Left cardiac atrium (tissue), 4 donors: ENCODE measurements at places on chromosomes 3 and 15.

DNA sequence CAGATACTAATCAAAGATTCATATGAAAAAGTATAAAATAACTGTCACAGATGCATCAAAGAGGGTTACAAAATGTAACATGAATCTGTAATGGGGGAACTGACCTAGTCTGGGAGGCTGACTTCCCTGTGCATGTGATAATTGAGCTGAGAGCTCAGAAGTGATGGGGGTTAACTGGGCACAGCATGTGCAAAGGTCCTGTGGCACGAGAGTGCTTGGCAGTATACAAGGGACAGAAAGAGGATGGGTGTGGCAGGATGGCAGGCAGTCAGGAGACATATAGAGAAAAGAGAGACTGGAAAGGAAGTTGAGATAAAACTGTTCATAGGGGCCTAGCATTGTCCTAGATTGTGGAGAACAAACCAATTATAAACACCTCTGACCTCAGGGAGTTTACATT is 47.8 kb upstream of the IREB2 start:
- DNase-seq: no peak

DNA sequence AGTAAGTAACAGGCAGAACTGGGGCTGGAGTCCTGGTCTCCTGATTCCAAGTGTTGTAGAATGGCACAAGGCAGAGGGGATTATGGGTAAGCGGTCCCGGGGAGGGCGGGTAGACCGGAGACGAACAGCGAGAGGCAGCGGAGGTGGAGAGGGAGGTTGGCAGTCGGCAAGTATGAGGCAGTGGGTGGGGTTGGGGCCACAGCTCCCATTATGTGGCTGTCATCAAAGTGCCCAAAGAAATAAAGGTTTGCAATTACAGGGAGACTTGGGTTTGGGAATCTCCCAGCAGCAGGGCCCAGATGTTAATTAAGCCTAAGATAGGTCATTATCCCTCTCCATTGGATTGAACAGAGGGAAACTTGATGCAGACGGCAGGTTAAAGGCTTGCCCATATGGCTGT is 16.9 kb downstream of the FAM43A start:
- DNase-seq: no peak

DNA sequence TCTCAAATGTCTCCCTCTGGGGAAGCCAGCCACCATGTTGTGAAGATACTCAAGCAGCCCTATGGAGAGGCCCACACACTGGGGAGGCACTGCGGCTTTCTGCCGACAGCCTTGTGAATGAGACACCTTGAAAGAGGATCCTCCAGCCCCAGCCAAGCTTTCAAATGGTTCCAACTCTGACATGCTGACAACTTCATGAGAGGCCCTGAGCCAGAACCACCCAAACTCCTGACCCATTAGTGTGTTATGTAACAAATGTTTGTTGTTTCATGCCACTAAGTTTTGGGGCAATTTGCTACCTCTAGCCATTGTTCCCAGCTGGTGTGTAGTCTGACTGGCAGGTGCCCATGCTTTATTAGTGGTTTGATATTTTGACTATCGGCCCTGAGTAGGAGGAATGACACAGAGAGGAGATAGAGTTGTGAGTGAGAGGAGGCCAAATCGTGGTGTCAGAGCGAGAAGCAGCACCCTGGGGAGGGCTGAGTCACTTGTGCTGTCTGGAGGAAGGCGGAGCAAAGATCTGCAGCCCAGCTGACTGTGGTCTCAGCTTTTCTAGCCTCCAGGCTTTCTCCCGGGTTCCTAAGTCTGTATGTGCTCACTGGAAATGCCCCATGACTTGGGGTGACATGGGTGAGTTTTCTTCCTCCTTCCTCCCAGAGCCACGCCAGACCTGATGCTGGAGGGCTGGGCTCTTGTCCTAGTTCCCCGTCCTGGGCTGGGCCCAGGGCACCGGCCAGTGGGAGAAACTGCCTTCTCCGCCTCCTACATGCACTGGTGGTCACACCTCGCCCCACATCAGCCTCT is 56.7 kb upstream of the BLM start:
- peak; percentile 87 for DNase-seq

- no peak for DNase-seq
These were observed 22.3 kb downstream of the IFT80 start for GRCh38 chr3:160376681-160377080.

GRCh38 chr3:178359728-178360127 is 176.5 kb upstream of the KCNMB2 start:
- DNase-seq: no peak
